ENCODE measurements at places on chromosomes 7 and 10.
A peak's percentile ranks its signal among the peaks of the same experiment; 100 is the strongest.

DNA sequence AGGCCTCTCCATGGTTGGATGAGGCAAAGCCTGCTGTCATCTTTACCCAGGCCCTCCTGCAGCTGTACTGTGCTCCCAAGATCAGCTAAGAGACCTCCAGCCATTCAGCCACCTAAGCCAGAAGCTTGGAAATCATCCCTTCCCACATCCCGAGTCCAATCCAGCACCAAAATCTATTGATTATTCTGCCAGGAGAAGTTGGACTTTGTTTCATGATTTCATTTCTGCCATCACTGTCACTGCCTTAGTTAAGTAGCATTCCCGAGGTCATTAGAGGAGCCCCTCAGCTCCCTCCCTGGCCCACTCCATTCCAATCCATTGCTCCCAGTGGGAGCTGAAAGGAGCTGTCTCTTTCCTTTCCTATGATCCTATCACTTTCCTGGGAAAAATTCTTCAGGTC is 14.1 kb downstream of the AKR1E2 start:
- no peak for DNase-seq

DNA sequence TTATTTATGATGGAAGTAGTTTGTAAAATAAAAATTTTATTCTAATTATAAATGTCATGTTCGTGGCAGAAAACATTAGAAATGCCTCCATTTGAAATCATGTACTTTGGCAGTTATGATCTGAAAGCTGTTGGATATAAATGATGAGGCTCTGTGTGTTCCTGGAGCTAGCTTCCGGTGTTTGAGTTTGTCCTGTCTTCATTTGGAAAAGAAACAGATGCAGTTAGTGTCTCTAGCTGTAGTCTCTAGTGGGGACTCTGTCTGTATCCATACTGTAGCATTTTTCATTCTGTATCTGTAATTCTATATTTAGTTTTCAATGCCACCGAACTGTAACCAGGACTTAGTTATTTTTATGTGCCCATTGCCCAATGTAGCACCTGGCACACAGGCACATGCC is 197.0 kb upstream of the FZD1 start:
- DNase-seq, result no peak

DNA sequence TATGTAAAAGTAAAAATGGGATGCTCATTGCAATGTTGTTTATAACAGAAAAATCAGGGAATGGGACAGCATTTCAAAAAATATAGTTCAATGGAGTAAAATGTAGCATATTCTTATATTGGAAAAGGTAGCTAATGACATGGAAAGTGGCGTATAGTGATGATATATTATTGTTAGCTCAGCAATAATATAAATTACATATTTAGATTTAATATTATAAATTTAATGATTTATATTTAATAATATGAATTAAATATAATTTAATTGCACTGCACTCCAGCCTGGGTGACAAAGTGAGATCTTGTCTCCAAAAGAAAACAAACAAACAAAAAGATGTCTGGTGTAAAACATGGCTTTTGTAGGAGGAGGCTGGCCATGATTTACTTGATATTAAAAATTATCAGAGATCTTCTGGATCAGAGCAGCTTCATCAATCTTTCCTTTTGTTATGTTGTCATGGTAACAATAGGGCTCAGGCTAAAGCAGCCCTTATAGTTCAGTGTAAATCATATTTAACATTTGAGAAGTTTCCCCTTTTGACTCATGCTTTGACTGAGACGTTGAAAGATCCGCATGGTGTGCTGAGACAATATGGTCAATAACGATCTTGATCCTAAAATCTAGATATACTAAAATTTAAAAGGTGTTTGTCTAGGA is 23.2 kb downstream of the OR6B1 start:
- no peak for DNase-seq

- DNase-seq, result no peak
Observed at GRCh38 chr10:71564194-71564820, 155.3 kb downstream of the C10orf105 start.

DNA sequence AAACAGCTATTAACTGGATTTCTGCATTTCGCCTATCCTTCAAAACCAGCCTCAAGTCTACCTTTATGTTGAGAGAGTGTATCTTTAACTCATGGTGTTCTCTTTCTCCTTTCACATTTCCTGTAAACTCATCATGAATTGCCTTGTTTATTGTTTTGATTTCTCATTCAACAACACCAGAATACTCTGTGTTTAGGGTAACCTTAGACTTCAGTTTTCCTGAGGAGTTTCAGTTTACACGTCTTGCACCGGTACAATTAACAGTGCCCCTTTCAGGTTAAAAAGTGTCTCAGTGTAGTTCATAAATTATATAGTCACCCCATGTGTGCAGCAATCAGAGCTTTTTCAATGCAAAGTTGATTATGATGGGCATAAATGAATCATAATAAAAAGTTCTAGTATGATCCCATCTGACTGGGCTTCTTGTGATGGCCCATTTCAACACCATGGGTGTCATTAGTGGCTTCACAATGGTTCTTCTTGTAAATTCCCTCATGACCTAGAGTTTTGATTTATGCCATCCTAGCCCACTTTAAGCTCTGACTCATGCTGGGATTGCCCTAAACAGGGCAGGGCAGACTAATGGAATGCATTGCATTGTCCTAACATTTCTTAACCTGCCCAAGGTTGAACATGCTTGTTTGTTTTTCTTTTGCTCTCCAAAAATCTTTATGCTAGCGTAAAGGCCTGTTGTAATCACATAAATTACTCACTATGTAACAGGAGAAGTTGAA is 22.0 kb downstream of the ITGB8 start:
- peak; percentile 19 for DNase-seq

Data from inflammatory macrophage (primary cell).